Mesenteric fat pad (tissue), 1 donor: ENCODE measurements at places on chromosomes 3 and 15. TPM values are rescaled to one million over a fixed set of nuclear protein-coding genes. Genes with fewer than 3 reads are reported as not detected.
A peak's percentile ranks its signal among the peaks of the same experiment; 100 is the strongest.

GRCh38 chr3:142586803-142587406 lies 8.4 kb upstream of the ATR start:
- no peak for DNase-seq

GRCh38 chr3:67073812-67074211 lies 75.7 kb downstream of the KBTBD8 start:
- DNase-seq, result no peak

GRCh38 chr15:39075311-39075710 lies 505.6 kb upstream of the THBS1 start:
- DNase-seq, result no peak

GRCh38 chr15:100861511-100861991 lies 18.1 kb upstream of the ALDH1A3 start:
- DNase-seq, result peak; percentile 88

DNA sequence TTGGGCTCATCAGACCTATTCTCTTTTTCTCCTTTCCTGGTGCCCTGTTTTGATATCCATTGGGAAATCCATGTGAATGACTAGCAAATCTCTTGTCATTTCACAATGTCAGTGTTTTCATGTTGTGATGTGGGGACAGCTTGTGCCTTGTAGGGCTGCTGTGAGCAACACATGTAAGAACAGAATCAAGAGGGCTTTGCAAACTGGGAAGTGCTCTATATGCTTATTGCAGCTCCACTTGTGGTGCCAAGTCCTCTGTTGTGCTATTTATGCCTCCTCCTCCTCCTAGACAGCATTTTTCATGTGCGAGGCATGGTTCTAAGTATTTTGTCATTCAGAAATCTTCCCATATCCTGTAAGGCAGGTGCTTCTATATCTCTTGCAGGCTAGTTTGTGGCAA lies 56.4 kb downstream of the ZNF621 start:
- no peak for DNase-seq

- no peak for DNase-seq
Measured at GRCh38 chr15:56467616-56468015, 2.7 kb upstream of the MNS1 start.

The CYP8B1 gene
- not detected for total RNA-seq

The CGNL1 gene
- total RNA-seq, result 2.4 TPM
